HFFc6 (cell line): ENCODE measurements at places on chromosomes 16 and 17. TPM values are rescaled to one million over a fixed set of nuclear protein-coding genes. Genes with fewer than 3 reads are reported as not detected.

DNA sequence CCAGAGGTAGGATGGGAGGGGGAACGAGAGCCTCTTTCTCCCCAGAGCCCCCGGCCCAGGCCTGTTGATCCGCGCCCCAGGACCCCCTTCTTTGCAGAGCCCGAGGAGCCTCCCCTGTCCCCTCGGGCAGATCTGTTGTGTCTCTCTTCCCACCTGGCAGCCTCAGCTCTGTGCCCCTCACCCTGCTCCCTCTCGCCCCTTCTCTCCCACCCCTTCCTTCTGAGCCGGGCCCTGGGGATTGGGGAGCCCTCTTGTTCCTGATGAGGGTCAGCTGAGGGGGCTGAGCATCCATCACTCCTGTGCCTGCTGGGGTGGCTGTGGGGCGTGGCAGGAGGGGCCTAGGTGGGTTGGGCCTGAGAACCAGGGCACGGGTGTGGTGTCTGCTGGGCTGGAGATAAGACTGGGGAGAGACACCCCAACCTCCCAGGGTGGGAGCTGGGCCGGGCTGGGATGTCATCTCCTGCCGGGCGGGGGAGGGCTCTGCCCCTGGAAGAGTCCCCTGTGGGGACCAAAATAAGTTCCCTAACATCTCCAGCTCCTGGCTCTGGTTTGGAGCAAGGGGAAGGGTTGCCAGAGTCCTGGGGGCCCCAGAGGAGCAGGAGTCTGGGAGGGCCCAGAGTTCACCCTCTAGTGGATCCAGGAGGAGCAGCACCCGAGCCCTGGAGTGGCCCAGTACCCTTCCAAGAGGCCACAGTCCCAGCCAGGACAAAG, 65.4 kb downstream of the MRC2 start:
- no peak for DNase-seq

GRCh38 chr17:79521225-79521624, 89.6 kb downstream of the RBFOX3 start:
- no peak for DNase-seq

GRCh38 chr16:17585449-17586074, 114.8 kb upstream of the XYLT1 start:
- no peak for DNase-seq

DNA sequence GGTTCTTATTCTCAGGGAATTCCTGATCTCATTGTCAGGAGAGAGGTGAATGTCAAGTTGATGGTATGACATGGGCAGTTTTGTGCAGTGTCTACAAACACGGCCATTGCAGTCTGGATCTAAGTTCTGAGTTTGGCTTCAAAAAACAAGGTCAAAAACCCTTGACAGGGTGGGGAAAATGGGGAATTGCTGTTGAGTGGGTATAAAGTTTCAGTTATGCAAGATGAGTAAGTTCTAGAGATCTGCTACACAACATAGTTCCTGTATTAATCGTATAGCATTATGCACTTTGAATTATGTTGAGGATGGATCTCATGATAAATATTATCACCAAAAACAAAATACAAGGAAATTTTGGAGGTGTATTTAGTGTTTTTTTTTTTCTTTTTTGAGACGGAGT, 36.6 kb upstream of the CARMIL2 start:
- no peak for DNase-seq

RNF43 gene
- total RNA-seq = not detected in 3 replicates
